ENCODE measurements at places on chromosomes 4 and X.

DNA sequence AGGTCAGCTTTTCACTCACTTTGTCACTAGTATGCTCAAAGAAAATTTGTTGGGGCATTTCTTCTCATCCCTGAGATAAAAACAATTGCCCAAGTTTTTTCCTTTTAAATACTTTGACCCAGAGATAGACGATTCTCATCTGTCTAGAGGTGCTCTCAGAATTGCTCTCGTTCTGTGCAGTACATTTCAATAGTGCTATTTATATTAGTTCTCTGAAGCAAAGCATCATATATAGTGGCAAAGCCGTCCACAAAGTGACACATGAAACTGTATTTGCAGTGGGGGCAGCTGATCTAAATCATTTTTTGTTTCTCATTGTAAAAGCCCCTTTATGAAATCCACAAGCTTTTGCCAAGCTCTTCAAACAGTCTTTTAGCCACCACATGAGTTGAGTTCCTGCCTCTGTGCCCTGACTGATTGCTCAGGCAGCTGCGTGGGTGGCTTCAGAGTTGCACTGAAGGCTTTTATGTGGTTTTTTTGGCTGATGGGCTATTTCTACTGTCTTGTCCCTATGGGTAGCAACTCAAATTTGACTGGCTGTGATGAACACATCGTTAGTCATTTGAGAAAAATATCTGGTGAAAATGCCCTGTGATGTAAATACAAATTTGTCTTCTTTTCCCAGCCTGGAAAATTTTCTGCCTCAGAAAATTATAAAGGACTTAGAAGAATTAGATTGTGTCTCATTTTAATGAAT lies 119.1 kb upstream of the OTUD4 start:
- peak; percentile 17 for DNase-seq

DNA sequence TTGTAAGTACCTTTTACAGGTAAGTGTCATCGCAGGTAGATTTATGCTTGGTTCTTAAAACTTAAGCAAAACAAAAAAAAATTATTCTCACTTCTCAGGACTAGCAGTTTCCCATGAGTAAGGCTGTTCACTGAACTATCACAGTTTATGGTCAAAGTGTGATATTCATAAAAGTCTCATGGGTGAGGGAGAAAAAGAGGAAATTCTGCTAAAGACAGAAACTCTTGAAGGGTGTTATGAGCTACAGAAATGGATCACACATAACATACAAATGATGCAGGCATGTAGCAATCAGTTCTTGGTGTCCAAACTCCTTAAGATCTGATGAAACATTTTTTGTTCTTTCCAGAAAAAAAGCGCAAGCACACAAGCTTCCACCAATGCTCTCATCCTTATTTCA lies 8.5 kb downstream of the RAB9A start:
- peak; percentile 32 for DNase-seq

DNA sequence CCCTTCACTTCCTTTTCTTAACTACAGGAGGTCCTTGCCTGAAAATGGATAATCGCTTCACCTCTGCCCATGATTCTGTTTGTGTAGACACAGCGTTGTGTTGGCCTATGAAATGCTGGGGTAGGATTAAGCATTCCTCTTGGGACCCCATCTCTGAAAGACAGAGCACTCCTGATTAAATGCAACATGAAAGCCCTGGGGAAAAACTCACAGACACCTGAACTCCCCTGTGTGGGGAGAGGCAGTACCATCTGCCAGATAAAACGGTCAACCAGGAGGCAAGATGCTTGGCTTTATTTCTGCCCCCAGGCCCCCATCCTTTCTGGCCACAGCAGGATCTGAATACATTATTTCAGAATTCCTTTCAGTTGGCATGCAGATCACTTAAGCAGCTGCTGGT lies 1.9 kb downstream of the LGI2 start:
- no peak for DNase-seq

- DNase-seq = no peak
Measured at GRCh38 chr4:39648827-39649558, 10.3 kb upstream of the SMIM14 start.

DNA sequence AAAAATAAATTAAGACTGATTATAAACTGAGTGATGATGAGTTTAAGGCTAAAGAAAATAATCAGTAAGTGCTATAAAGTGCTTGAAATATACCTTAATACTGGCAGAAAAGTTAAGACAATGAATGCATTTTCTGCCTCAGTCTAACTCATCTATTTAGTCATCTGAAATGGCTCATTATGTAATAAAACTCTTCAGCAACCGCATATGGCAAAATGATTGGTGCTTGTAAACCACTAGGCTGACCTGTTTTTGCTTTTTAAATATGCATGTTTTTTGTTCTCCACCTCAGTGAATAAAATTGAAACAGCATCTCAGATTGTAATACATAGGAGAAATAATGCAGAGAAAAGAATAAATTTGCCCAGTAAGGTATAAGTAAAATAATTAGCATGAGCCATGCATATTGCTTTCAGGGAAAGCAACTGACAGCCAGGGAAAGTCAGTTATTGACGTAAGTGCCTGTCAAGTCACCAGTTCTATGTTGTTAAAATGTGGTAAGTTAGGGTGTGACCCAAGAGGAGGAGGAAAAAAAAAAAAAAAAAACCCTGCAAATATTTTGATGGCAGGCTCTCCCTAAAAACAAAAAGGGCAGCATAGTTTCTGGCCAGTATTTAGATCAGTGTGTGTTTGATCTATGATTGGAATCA lies 167.5 kb downstream of the PALLD start:
- no peak for DNase-seq

GRCh38 chrX:16524316-16524715 lies 125.6 kb upstream of the S100G start:
- DNase-seq = no peak

GRCh38 chrX:13570261-13570605 lies 832 bp downstream of the EGFL6 start:
- no peak for DNase-seq

DNA sequence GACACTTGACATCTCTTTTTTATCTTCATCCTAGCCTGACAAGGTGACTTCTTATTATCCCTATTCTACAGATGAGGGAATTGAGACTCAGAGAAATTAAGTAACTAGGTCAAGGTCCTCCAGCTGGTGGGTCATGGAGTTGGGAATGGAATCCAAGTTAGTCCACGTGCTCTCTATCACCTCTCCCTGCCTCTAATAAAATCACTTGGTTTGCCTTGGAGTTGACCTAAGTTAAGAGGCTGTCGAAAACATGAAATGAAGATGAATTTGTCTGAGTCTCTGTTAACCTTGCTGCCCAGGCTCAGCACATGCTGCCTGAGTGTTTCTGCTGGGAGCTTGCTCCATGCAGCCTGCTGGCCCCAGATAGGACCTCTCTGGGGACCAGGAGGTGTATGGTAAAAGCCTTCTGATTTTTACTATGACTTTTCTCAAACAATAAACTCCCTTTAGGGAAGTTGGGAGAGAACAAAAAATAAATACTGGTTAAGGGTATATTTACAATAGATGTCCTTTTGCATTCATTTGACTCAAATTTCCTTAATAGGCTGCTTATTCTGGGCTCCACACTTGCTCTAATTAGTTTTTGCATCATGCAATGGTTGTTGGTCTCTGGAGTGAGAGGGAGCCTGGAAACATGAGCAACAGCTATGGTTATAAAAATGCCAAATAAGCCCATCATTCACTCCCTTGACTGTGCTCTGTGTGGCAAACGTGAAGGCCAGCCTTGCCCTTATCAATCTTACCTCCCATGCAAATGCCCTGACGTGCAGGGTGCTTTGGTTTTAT lies 61.6 kb upstream of the DHX15 start:
- no peak for DNase-seq

- DNase-seq = no peak
Measured at GRCh38 chr4:6044805-6045204, 26.6 kb upstream of the C4orf50 start.

DNA sequence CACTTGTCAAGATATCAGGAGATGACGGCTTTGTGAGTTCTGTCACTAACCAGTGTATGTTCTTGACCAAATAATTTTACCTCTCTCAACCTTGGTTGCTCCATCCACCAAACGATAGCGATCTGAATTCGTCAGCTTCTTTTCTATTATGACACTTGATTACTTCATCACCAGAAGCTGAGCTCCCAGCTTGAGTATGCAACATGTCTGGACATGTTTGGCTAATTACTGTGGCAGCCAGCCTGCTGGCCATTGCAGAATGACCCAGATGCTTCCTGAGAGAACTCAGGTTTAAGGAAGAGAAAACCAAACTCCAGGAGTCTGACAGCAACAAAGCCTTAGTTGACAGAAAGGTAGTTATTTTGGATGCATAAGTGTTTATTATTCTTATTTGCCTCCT lies 46.4 kb upstream of the PARM1 start:
- DNase-seq = no peak

- DNase-seq = no peak
Measured at GRCh38 chr4:114472269-114473032, 126.2 kb upstream of the UGT8 start.

DNA sequence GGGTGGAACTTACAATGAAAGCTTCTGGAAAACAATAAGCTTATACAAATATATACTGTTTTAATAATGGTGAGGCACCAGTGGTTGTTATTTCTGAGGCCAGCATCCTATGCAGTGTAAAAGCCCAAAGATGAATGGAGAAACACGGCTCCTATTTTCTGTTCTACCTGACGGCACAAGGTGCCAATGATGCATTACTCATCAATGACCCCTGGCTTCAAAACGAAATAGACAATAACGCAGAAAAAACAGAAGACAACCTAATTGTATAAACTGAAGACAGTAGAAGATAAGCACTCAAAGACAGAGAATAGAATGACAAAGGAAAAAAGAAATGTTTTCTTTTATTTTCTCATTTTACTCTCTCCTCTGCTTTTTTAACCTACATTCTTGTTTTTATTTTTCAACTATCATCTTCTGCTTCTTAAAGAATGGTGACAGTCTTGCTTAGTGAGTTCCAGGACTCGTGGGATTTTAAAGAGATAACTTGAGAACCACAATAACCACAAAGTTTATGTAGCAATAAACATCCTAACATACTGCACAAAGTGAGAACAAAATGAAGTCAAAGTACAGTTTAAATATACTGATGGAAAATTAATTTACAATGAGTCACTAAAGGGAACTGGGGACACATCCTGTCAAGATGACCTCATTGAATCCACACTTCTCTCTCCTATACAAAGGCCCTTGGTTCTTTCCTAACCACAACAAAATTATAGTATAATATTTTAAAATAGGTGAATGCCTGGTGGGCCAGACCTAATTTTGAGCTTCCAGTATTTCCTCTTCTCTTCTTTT lies 169.8 kb downstream of the BTC start:
- DNase-seq = peak; percentile 1

- no peak for DNase-seq
Measured at GRCh38 chr4:143351774-143352451, 15.2 kb downstream of the GAB1 start.

DNA sequence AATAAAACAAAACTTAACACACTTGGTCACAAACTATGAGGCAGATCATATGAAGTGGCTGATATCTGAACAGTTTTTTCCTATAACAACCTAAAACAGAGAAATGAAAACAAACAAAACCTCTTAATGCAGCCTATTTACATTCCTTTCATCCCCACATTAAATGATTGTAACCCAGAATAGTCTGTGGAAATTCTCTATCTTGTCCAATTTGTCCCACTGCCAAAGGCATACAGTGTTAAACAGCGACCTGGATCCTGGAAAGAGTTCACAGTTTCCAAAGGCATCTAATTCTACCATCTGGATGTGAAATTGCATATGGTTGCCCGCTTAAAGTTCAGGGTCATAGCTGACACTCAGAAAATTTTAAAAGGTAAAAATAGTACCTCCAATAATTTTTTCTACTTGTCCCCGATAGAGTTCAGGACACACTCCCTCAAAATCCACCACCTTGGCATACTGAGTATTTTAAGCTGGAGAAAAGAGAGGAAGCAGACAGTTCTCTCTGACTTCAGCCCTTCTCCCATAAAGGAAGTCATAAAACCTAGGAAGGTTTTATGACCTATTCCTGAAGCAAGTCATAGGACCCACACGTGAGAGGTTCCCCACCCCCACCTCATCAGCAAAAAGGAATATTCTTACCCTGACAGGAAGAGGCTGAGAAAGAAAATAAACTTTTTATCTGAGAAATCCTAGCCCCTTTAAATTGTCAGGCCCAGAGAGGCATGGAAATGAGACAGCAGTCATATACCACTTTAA lies 270.2 kb downstream of the PAPSS1 start:
- no peak for DNase-seq

DNA sequence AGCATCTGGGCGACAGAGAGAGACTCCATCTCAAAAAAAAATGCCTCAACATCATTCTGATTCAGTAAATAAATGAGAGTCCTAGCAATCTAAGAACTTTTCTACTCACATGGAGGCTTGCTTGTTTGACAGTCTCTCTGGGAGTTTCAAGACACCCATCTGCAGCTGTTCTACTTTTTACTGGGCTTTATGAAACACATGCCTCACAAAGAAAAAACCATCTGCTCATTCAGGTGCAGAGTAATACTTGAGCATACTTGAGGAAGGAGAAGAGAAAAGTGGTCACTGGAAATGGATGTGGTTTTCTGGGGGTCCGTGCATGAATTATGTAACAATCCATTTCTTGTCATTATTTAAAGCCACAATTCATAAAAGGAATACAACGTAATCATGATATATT lies 87.1 kb upstream of the DDX53 start:
- DNase-seq = no peak

GRCh38 chrX:41921492-41922430 lies 1.6 kb downstream of the CASK start:
- DNase-seq = peak; percentile 46

DNA sequence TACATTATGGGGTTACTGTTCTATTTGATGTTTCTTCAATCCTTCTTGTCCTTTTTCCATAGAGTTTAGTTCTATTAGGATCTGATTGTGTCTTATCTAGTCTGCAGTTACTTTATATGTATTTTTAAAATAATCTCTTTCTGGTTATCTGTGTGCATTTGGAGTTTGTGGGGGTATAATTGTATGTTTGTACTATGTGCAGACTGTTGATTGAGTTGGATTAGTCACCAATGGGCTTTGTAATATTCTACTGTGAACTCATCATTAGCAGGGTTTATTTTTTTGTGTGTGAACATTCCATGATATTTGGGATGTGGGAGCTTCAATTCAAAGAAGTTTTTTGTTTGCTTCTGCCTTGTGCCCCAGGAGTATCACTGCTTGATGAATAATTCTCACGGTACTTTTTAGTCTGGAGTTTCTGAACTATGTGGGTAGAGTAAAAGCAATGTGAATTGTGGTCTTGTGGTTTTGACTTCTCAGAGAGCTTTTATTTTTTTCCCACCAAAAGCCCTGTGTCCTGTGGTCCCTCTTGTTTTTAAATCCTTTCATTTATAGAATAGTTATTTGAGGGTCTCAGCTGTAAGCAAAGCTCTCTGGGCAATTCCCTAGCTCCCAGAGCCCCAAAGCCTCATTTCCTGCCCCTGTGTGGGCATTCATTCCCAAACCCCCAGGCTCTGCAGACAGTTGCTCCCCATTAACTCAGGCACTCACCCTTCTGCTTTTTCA lies 127.8 kb downstream of the PHKA2 start:
- DNase-seq = no peak

DNA sequence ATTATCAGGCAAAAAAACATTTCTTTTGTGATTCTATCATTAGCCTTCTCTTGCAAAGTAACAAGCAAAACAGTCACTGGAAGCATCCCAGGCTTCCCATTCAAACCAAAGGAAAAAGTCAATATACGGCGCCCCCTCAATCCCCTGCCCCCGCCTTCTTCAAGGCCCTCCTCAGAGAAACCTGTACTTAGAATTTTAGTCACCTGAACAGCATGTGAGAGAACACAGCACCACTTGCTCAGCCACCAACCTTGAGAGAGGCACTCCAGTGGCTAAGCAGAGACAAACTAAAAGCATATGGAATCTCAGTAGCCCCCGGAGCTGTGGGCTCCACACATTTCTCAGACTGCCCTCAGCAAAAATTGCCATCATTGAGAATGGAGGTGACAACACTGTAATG lies 25.2 kb downstream of the LEF1 start:
- no peak for DNase-seq

- DNase-seq = no peak
Measured at GRCh38 chr4:146105464-146105863, 70.1 kb upstream of the LSM6 start.

Measured in CD4-positive, alpha-beta T cell treated with Interleukin-4 for 4 hours (primary cell).